ENCODE measurements at places on chromosomes 12 and 14. TPM values are rescaled to one million over a fixed set of nuclear protein-coding genes. Genes with fewer than 3 reads are reported as not detected.

Gene FLVCR2
- 2.1 TPM for total RNA-seq

Gene TAS2R43
- total RNA-seq = not detected

Gene ACSM4
- total RNA-seq = not detected

Gene MIPOL1
- total RNA-seq = 12.3 TPM

Gene DPPA3
- total RNA-seq = not detected

Gene CCDC198
- 2.3 TPM for total RNA-seq

Gene ZNF740
- total RNA-seq = 10.9 TPM

Gene SLC17A8
- not detected for total RNA-seq

Gene ART4
- total RNA-seq = 0.29 TPM

GRCh38 chr12:14950982-14951746 is 10.2 kb downstream of the ARHGDIB start:
- DNase-seq = no peak

- DNase-seq = no peak
These were observed 321.1 kb downstream of the EGLN3 start for GRCh38 chr14:33629792-33630191.

DNA sequence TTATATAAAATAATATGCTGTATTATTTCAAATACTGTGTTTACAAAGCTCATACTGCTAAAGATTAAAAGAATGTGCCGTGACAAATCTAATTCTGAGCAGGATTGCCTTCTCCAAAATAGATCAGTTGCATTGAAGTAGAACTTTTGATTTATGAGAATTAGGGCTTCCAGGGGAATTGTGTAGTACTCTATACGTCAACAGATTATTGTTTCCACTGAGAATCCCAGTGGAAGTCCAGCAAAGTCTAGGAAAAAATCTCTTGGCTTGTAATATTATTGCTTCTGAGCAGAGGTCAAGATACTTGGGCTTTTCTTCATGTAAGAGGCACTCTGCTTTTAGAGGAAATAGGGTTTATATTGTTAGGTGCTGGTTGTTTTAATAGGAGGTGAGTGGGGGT is 133.9 kb downstream of the TRHDE start:
- DNase-seq = no peak

DNA sequence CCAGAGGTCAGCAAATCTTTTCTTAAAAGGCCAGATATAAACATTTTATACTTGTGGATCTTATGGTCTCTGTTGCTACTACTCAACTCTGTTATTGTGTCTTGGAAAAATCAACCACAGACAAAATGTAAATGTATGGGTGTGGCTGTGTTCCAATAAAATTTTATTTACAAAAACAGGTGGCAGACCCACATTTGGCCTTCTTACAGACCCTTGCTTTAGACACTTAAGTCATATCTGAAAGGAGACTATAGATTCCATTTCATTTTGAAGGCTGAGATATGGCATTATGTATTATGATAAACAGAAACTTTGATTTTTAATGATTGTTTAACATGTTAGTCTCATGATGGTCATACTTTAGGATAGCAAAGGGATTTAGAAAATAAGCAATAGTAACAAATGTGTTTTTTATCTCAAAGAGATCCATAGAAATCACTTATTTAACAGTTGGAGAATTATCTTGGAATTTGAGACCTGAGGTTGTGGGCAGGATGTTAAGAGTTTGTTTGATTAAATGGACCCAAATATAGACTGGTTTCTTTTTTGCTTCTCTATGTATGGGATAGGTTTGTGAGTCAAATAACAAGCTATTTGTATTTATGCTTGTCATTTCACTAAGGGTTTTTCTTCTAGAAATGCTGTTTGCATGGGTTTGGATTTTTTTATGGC is 51.2 kb downstream of the PPFIBP1 start:
- no peak for DNase-seq

- no peak for DNase-seq
These were observed 1.0 kb downstream of the RNF41 start for GRCh38 chr12:56220611-56221231.

GRCh38 chr12:105946493-105946901 is 192.3 kb downstream of the NUAK1 start:
- DNase-seq = no peak

DNA sequence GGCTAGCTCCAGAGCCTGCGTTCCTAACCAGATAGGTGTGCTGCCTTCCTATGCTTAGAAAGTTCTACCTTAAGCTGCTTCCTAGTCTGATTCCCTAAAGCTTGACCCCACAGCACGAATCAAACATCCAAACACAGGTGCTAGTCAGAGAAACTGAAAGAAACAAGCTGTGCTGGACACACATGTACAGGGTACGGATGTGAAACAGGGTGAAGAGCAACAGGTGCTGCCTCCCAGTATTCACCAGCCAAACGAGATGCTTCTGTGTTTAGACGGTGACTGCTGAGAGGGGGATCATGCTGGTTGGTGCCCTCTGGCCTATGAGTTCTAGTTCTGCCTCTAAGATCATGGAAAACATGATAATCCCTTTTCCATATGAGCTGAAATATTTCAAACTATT is 105.3 kb downstream of the GRIP1 start:
- no peak for DNase-seq

- no peak for DNase-seq
These were observed 612.0 kb downstream of the VRK1 start for GRCh38 chr14:97408937-97409815.

- no peak for DNase-seq
These were observed 13.0 kb upstream of the GPR68 start for GRCh38 chr14:91257328-91258010.

DNA sequence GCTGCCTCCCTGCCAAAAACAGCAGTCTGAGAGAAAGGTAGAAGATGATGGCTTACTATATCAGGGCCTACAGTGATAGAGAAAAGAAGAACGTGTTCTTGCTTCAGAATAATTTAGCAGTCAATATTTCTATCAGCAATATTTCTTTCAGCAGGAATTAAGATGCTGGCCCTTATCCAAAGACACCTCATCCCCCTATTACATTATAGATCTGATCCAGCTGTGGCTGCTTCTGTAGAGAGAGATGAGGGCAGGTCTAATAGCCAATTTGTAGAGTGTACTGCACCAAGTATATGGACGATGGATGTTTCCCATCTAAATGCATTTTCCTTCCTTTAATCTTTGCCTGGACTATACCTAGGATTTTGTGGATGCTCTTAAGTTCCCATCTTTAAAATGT is 451.7 kb downstream of the NPAS3 start:
- no peak for DNase-seq

- DNase-seq = no peak
These were observed 146.2 kb downstream of the BCL11B start for GRCh38 chr14:99125616-99126431.

DNA sequence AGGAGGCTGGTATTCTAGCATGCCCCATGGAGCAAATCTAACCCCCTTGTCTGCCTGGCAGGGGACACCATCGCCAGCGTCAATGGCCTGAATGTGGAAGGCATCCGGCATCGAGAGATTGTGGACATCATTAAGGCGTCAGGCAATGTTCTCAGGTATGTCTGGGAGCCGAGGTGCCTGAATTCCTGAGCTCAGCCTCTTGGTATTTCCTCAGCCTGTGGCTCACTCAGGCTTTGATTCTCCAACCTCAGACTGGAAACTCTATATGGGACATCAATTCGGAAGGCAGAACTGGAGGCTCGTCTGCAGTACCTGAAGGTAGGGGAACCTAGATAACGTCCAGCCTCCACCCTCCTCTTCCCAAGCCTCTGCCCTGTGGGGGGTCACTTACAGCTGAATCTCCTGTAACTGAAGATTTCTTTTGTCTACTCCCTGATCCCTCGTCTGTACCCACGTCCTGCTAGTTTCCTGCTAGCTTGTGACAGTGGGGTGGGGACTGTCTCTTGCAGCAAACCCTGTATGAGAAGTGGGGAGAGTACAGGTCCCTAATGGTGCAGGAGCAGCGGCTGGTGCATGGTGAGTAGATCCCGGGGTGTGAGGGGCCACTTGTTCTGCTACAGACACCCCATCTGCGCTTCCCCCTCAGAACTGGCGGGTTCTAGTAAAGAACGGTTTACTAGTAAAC is 7.0 kb downstream of the TAMALIN start:
- no peak for DNase-seq

GRCh38 chr14:26905229-26905628 is 307.4 kb upstream of the NOVA1 start:
- no peak for DNase-seq

DNA sequence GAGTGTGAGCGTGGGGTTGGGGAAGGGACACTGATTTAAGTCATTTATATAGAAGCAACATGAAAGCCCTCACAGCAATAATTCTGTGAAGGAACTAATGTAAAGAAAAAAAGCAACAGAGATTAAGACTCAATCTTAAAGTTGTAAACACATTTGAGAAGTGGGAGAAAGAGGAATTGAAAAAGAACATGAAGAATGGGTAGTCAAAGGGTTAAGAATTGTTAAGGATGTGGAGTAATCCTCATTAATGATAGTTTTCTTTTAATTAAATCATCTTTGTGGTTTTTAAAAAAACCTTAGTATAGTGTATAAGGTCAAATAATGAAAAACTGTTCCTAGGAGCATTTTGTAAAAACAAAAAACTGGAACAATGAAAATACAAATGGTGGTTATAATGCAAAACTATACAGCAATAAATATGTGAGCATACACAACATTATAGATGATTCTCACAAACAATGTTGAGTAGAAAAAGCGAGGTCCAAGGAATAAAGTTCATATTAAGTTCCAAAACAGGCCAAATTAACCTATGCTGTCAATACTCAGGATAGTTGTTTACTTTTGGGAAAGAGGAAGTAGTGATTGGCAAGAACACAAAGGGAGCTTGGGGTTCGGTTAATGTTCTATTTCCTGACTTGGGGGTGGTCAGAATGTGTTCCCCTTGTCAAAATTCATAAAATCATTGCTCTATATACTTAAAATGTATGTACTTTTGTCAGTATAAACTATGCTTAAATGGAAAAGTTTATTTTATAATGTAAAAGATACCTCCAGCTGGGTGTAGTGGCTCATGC is 120.4 kb upstream of the ATF7IP start:
- no peak for DNase-seq

GRCh38 chr12:68291396-68292036 is 38.1 kb upstream of the IL22 start:
- DNase-seq = no peak

DNA sequence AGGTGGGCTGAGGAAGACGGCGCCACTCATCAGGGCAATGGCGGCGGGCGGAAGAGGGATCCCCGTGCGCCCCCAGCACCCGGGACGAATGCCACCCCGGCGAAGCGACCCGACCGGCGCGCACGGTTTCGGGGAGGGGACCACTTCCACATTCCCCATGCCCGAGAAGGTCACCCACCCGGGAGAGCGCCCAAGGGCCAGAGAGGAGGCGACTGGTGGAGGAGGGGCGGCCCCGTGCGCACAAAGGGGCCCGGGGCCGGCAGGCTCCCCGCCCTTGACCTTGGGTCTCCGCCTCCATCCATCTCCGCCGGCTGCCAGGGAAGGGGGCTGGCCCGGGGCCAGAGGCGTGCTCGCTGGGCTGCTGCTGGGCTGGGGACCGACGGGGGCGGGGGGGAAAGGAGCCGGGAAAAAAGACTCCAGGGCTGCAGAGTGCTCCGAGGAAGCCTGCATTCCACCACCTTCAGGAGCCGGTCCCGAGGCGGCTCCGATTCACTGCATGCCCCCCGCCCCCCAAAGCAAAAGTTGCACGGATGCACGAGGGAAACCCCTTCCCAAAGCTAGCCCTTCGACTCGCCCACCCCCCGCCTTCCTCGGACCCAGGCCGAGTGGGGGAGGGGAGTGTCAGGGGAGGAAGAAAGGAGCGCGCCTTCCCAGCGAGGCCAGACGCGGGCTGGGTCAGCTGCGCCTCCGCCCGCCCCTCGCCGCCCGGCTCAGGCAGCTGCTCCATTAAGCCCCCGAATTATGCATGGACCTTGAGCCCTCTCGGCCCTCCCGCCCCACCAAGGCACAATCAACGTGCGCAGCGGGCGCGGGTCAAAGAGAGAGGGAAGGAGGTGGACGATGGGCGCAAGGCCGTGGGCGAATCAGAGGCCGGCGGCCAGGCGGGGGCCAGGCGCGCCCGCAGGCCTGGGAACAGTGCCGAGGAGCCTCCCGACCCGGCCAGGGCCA is 26.2 kb downstream of the BCL11B start:
- DNase-seq = no peak

DNA sequence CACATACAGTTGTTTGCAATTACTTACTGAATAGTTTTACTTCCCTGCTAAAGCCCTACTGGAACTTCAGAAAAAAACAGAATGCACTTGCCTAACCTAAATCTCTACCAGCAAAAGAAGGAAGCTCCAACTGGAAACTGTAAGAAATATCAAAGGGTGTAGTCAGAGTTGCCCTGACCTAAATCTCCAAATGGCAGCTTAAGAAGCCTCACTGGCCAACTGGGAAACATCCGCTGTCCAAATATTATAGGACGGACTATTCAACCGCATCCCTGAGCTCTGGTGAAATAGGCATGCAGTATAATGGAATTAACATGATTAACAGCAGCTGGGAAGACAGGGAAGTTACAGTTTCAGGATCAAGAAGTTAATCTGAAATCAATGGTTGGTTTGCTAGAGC is 24.3 kb downstream of the ANAPC7 start:
- no peak for DNase-seq

GRCh38 chr12:32397696-32398095 is 1.7 kb upstream of the FGD4 start:
- DNase-seq = no peak

- DNase-seq = peak; percentile 84
These were observed 157.5 kb downstream of the TMTC3 start for GRCh38 chr12:88299567-88300101.

DNA sequence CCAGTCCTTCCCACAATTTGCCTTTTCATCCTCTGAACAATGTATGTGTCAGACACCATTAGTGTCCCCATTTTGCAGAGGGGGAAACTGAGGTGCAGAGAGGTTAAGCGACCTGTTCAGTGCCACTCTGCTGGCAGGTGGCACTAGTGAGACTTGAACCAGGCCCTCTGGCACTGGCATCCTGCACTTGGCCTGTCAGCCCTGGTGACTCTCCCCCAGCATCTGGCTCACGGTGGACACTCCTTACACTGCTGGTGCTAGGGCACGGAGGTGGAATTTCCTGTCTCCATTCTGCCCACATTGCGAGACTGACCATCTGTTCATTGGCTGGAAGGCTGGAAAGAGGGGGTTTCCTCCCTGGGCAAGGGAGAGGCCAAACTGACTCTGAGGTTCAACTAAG is 48.7 kb downstream of the CCNK start:
- peak; percentile 23 for DNase-seq

DNA sequence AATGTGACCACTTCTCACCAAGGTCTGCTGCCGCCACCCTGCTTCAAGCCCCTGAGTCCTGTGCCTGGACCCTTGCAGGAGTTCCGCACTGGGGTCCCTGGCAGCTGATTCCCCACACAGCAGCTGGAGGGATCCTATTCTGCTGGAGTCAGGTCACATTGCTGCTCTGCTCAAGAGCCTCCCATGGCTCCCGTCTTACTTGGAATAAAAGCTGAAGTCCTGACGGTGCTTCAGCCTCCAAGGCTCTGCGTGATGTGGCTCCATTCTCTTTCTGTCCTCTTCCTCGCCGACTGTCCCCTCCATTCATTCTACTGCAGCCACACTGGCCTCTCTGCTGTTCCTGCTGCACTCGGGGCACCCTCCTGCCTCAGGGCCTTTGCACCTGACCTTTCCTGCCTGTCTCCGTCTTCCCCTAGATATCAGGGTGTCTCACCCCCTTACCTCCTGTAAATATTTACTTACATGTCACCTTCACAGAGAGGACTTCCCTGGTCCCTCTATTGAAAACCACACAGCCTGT is 7.6 kb upstream of the SDSL start:
- DNase-seq = no peak
